Epithelial cell of esophagus (primary cell): ENCODE measurements at places on chromosomes 1 and 21.
A peak's percentile ranks its signal among the peaks of the same experiment; 100 is the strongest.

GRCh38 chr1:66226985-66227384 lies 307.0 kb upstream of the SGIP1 start:
- no peak for DNase-seq

DNA sequence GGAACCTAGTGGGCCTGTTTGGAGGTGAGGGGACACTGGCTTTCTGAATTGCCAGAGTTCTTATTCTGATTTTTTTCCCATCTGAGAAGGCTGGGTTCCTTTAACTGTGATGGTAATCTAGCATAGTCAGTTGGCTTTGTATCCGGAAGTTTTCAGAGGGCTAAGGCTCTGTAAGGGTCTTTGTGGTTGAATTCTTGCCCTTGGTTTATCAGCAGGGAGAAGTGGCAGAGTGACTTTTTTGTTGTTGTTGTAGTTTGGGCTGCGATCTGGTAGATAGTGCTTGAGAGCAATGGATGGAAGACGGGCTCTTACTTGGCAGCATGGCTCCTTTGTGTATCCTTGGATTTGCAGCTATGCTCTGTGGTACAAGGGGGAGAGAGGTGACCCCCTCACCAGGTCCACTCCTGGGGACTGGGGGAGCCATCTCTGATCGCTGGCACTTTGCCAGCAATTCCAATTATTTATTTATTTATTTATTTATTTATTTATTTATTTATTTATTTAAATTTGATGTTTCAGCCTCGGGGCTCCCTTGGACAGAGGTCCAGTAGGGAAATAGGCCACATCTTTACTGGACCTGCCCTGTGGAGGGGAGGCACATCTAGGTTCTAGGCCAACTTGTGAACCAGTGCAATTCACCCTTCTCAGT lies 18.5 kb downstream of the TCP10L start:
- DNase-seq, result no peak

DNA sequence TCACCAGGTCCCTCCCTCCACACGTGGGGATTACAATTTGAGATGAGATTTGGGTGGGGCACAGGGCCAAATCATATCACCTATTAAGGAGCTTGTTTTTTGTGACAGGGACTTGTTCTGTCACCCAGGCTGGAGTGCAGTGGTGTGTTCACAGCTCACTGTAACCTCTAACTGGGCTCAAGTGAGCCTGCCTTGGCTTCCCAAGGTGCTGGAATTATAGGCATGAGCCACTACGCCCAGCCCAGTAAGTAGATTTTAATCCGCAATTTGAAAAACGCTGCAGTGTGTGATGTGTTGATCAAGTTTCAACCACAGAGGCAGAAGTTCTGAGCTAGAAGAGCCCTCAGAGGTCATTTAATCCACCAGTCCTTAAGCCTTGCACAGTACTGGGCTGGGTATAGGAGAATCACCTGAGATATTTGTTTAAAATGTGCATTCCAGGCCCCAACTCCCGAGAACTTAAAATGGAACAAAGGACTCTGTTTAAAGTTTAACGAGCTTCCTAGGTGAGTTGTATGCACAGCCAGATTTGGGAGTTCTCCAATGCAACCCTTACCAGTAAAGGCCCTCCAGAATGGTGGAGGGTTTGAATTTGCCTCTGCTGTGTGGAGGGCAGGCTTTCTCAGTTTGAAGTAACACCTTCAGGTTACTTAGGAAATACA lies 13.4 kb downstream of the RPL11 start:
- no peak for DNase-seq

DNA sequence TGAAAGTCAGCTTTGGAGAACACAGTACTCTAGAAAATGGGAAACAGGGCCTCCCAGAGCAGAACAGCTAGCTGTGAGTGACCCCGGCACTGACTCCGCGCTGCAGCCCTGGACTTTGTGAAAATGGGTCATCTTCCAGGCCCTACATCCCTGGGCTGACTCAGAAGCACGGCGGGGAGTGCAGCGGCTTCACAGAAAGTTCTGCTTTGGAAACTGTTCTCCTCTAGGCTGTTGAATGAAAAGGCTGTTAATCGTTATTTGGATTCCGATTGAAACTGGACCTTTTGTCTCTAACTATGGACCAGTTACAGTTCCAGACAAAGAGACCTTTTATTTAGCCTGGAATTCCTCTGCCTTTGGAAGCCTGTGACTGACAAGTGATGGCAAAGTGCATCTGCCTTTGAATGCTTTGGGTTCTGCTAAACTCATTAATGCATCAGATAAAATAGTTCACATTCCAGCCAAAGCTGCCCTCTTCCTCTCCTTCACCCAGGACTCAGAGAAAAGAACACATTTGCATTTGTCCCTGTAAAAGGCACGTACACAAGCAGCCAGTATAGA lies 144.9 kb upstream of the HOOK1 start:
- no peak for DNase-seq

DNA sequence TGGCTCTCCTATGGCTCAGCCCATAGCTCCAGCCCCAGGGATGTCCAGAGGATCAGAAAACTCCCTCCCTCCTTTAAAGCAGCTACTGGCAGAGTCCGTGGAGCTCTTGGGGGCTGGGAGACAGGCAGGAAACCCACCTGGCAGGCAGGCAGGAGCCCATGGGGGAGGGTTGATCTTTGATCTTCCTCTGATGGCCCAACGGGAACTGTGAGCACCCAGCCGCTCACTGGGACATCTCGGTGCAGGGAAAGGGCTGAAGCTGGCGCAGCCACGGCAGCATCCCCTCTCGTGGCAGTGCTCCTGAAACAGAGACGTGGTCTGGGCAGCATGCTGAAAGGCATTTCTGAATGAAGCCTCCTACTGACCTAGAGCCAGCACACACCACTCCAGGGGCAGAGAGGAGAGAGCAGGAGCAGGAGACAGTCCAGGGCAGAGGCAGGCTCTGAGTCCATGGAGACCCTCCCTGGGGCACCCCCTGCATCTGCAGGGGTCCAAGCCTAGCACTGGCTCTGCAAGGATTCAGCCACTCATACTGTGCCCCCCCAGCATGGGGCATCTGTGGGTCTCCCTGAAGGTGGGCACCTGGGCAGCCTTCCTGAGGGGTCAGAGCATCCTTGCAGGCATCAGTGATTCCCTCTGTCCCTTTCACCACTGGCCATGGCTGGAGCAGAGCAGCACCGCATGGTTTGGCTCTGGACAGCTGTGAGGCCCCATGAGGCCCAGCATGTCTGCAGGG lies 4.9 kb upstream of the SLX9 start:
- no peak for DNase-seq

GRCh38 chr1:64584479-64584878 lies 114.5 kb downstream of the CACHD1 start:
- peak; percentile 42 for DNase-seq

DNA sequence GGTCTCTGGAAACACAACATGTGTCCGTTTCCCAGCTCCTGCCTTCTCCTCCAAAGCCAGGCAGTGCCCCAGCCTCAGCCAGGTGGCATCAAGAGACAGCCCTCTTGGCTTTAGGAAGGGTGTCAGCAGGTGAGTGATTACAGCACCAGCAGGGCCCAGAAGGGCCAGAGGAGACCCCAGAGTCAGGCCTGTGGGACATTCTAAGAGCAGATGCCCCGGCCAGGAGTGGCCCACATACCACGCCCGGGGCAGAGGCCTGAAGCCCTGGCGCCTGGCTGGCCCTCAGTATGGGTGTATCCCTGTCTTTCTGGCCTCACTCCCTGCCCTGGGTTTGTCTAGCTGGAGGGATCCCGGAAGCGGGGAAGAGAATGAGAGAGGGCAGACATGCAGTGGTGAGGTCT lies 109.2 kb downstream of the CASZ1 start:
- DNase-seq, result no peak

- DNase-seq, result no peak
Observed at GRCh38 chr1:35191429-35192055, 1.4 kb downstream of the SFPQ start.

- no peak for DNase-seq
Observed at GRCh38 chr1:199399996-199400724, 627.4 kb upstream of the NR5A2 start.

- DNase-seq, result no peak
Observed at GRCh38 chr1:30376054-30376697, 347.2 kb downstream of the MATN1 start.

GRCh38 chr1:51316846-51317120 lies 13.6 kb downstream of the TTC39A start:
- no peak for DNase-seq

DNA sequence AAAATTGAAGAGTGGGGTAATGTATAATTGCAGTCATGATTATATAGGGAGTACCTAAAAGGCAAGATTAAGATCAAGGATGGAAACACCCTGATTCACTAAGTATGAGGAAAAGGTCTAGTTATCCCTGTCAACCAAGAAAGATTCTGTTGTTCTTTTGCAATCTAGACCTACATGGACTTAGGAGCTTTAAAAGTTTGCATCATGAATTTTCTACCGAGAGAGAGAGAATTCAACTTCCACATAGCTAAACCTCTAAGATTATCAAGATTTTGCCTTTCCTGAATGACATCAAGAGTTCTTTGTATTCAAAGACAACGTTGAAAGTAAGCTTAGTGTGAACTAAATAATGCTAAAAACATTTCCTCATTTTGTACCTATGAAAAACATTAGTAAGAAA lies 78.8 kb upstream of the RBM34 start:
- DNase-seq, result no peak

DNA sequence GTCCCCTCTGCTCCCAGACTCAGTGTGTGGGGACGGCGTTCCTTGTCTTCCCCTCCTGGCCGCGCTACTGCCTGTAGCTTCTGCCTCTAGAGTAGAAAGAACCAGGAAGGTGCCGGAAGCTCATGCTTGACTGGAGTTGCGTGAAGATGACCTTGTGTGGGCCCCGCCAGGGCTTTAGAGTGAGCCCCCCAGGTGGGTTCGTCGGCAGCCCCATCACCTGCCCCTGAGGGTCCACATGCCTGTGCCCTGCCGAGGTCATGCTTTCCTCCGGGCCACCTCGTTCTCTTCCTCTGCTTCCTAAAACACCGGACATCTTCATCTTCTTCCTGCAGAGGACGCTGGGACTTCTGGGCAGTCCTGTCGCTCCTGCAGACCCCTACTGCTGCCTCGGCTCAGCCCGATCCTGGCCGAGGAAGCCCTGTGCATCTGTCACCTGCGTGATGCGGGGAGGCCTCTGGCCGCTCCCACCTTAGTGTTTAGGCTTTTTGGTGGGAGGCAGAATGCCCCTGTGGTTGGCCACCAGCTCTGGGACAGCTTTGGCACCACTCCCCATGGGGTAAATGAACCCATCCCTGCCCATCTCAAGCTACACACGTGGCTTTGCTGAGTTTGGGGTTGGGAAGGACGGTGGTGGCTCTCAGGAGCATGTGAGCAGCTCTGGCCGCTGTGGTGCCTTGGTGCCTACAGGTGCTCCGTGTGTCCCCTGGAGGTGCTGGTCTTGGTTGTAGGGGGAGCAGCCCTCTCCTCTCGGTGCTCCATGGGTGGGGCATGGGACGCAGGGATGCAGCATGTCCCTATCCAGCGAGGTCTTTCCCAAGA lies 12.3 kb downstream of the OBSCN start:
- DNase-seq, result no peak

GRCh38 chr1:116558140-116558549 lies 12.7 kb downstream of the CD58 start:
- no peak for DNase-seq

- no peak for DNase-seq
Observed at GRCh38 chr1:239955431-239955830, 136.3 kb upstream of the FMN2 start.

- DNase-seq, result no peak
Observed at GRCh38 chr1:23868557-23869016, 497 bp upstream of the FUCA1 start.

DNA sequence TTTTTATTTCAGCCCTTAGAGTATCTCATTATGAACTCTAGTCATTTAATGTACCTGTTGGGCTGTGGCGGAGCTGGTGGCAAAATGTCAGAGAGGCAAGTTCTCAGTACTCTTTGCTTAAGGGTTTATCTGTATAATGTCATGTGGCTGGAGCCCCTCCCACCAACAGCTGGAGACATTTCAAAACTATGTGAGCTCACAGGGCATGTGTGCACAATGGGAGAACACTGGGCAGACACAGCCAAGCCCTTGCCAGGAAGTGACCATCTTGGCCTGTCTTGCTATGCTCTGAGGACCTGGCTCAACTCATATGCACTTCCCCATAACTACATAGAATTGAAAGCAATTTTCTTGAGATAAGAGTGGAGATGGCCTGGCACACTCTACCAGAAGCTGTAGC lies 296.4 kb downstream of the PTPRU start:
- no peak for DNase-seq

GRCh38 chr21:35006248-35006647 lies 42.9 kb downstream of the RUNX1 start:
- DNase-seq, result no peak

DNA sequence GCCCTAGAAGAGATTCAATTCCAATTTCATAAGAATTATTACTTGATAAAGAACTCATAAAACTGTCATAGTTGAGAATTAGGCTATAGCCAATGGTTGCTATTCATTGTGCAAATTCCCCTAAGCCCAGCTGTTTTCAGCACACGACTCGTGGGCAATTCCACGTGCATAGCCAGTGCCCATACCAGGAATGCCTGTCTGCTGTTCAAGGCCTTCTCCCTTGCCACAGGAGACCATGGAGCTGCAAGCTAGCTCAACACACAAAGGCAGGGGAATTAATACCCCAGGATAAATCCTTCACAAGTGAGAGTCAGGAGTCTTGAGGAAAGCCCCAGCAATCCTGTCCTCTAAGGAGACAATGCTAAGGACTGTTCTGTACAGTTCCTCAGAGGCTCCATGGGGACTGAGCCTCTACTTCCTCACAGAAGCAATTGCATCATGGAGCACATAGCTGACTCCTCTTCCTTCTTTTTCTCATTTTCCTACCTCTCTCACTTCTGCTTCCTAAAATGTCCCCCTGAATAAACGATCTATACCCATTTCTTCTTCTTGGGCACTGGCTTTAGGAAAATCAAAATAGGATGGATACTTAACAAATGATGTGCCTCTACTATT lies 19.1 kb upstream of the CHRM3 start:
- no peak for DNase-seq

- peak; percentile 50 for DNase-seq
Observed at GRCh38 chr1:182301467-182302198, 90.0 kb downstream of the GLUL start.

DNA sequence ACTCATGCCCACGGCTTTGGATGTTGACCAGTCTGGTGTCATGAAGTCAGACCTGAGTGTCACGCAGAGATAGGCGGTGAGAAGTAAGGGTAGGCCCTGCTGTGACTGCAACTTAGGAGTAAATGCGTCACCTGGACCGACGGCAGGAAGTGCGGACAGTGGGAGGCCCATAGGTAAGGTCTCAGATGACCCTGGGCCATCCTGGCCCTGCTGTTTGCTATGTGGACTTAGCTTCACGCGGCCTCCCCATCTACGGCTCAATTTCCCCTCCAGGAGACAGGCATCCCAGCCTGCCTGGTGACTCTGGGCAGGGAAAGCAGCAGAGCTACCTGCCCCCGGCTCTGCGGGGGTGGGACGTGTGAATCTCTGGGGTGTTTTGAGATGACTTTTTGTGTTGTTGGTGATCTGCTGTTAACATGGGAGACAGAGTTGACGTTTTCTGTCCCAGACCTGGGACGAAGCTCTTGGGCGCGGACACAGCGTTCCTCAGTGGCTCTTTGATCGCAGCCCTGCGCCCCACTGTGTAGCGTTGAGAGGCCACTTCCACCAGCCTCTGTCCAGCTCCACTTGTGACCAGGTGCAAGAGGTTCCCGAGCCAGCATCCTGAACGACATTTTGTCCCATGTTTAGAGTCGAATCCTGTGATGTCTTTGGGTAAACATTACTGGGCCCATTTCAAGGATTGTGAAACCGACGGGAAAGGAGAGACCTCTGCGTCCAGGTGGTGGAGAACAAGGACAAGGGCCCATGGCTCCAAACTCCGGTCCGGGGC lies 39.9 kb downstream of the CRYAA start:
- no peak for DNase-seq

GRCh38 chr1:222889440-222889839 lies 74.6 kb downstream of the DISP1 start:
- DNase-seq, result peak; percentile 45
